ENCODE measurements at places on chromosomes 7 and 10.

DNA sequence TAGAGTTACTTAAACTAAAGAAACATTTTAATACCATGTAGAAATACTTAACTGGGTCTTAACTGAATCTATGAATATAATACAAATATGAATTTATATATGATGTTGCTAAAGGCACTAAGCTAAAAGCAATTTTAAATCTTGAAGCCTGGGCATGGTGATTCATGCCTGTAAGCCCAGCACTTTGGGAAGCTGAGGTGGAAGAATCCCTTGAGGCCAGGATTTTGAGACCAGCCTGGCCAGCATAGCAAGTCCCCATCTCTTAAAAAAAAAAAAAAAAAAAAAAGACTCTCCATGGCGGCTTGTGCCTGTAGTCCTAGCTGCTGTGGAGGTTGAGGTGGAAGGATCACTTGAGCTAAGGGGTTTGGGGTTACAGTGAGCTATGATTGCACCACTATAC lies 95.3 kb downstream of the CCSER2 start:
- DNase-seq: no peak

DNA sequence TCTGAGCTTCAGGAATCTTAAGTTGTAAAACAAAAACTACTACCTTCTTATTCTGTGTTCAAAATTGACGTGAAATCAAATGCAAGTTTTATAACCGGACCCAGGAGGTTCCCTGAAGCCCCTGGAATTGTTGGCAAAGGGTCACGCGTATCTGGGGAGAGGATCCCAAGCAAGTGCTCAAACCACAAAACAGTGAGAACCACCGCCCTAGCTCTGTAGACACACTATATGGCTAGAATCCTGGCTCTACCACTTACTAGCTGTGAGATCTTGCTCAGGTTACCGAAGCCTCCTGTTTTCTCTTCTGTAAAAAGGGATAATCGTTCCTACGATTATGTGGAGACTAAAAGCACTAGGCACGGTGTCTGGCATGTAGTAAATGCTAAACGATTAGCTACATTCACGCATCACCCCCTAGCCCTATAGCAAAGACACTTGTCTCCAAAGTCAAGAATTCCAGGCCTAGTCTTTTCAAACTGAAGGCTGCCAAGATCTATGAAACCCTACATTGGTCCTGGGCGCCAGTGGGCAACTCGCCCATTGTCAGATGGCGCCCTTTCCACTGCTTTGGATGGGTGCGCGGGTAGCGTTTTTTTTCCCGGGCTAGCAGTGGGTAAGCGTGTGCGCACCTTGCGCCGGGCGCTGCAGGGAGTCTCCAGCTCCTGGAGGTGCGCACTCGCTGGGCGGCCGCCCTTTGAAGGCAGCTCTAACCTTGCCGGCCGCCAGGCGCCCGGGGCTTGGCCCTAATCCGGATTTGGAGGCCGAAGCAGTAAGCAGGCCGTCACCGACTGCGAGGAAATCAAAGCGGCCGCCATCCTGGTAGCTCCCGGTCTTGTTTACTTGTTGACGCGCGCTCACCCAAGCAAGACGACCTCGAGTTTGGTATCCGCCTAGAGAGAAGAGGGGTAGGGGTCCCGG lies 11.6 kb upstream of the NKX2-3 start:
- DNase-seq: no peak

- DNase-seq: no peak
These were observed 159.7 kb upstream of the VWC2 start for GRCh38 chr7:49613759-49614158.

- no peak for DNase-seq
These were observed 29.8 kb downstream of the ZMIZ1 start for GRCh38 chr10:79098596-79099015.

DNA sequence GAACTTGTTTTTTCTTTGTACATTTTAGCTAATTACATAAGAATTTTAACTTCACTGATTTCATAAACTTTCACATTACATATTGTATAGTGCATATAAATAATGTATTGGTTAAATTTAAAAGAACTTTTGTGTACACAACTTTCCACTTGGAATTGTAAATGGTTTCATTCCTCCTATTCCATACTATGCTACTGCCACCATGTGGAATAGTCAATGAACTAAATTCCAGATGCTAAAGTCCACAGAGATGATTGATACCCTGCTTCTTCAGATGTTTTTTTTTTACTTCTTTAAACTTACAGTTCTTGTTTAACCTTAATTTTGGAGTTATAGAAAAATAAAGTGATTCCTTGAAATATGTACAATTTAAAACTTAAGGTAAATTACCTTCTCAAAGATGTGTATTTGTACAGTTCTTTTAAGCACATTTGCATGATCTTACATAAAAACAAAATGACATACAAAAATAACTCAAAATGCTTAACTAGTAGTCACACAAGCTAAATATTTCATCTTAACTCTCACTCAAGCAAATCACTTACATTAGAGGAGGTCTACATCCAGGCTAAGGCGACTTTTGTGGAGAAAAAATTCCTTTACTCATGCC lies 247.6 kb upstream of the HGF start:
- no peak for DNase-seq

DNA sequence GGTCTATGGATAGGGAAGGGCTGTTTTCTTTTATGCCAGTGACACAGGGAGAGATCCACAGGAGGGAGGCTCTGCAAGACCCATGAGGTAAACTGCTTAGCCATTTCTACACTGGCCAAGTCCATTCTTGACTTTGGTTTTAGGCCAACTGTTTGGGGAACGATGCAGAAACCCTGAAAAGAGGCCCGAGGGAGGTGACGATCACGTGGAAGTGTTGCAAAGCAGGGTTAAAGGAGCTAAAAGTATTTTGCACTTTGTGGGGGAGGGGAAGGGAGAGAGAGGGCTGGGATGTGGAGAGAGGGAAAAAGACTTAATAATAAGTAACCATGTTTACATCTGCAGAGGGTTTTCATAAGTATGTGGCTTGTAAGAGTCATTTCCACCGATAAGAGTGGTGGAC lies 239.7 kb downstream of the EMX2 start:
- no peak for DNase-seq

- no peak for DNase-seq
These were observed 894 bp downstream of the ATXN7L1 start for GRCh38 chr7:105875505-105875904.

GRCh38 chr7:4906682-4907081 lies 23.2 kb upstream of the RADIL start:
- DNase-seq: no peak

DNA sequence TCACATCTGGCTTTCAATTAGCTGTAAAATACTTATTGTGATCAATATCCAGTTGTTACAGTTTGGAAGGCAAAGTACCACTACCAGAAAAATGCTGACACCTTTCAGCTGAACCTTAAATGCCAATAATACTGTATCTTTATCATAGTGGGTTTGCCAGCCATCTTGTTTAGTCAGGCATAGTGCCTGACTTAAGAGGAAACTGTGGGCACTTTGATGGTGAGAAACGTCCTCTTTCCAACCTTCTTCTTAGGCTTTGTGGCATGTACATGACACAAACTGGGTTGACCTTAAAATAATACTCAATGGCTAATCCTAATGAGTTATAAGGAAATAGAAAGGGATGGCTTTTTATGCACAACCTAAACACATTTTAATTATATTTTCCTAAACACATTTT lies 52.3 kb upstream of the PRR15 start:
- DNase-seq: no peak
